Central memory CD4-positive, alpha-beta T cell (primary cell): ENCODE measurements at places on chromosomes 7 and 10.

GRCh38 chr10:120883071-120883470 is 31.9 kb downstream of the WDR11 start:
- DNase-seq = no peak

- DNase-seq = no peak
Measured at GRCh38 chr7:79241288-79242060, 212.0 kb downstream of the MAGI2 start.

GRCh38 chr7:45967591-45968157 is 46.6 kb upstream of the IGFBP3 start:
- no peak for DNase-seq

GRCh38 chr7:78529392-78529791 is 730.8 kb downstream of the PHTF2 start:
- DNase-seq = no peak

- no peak for DNase-seq
Measured at GRCh38 chr7:57412618-57413017, 37.4 kb upstream of the ZNF716 start.

GRCh38 chr10:29555091-29555745 is 79.6 kb downstream of the SVIL start:
- DNase-seq = no peak

DNA sequence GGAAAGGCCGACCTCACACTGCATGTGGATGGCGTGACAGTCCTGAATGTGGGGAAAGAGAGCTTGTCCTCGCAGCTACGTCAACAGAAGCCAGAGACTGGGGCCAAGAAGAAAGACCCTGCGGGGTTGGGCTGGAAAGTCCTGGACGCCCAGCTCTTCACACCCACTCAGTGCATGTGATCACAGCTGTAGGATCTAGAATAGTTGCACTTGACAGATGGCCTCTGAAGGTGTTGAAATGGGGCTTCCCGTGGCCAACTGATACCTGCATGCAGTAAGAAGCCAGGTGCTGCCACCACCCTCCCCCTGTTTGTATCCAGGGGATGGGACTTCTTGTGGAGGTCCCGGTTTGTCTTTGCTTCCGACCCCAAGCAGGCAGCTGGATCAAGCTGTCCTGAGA is 34.1 kb upstream of the OCM2 start:
- DNase-seq = no peak

- DNase-seq = no peak
Measured at GRCh38 chr10:3364768-3365480, 192.3 kb upstream of the PITRM1 start.

DNA sequence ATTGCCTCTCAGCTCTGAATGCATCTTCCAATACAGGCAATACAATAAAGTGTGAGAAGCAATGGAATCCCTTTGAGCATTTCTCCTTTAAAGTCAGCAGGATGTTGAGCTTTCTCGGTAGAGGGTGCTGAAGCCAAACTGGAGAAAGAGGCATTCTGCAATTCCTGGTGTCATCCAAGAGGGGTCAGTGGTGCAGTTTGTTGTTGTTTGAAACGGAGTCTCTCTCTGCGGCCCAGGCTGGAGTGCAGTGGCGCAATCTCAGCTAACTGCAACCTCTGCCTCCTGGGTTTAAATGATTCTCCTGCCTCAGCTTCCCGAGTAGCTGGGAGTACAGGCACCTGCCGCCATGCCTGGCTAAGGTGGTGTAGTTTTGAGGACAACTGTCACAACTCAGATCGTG is 486.5 kb downstream of the CALN1 start:
- no peak for DNase-seq

DNA sequence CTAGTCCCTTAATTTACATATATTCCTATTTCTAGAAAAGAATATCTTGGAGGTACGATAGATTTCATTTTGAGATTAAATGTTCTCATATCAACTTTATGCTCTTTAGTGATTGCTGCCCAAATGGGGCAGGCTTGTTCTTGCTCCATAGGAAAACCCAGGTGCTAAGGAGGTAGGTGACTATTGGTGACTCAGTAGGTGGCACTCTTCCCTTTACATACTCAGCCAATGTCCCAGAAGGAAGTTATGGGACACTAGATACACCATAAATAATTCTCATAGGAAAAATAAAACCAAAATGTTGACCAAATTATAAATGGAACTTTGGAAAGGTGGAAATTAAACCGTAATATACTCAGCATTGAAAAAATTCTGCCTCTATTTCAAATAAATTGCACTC is 4.0 kb downstream of the SKAP2 start:
- DNase-seq = no peak

DNA sequence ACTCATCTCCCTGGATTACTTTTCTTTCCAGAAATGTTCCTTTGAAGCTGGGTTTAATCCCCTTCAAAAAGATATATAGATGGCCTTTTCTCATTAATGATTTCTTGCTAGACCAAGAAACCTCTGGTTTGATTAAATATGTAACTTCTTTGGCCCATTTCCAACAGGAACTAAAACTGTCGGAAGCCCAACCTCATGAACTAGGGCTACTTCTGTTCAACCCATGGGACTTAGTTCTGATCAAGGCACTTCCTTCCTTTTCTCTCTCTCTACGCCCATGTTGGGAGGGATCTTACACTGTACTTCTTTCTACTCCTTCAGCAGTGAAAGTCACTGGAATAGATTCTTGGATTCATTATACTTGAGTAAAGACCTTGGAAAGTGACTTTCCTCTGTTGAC is 83.6 kb downstream of the TMEM106B start:
- DNase-seq = no peak

- DNase-seq = peak; percentile 46
Measured at GRCh38 chr7:129144095-129144833, at the start of gene TSPAN33. Gene TSPAN33 (plus strand): TSS chr7:129144707. CDS start chr7:129144981, 274 bp downstream.

- no peak for DNase-seq
Measured at GRCh38 chr10:23194966-23195845, 3.1 kb downstream of the PTF1A start.

GRCh38 chr10:101066146-101066895 is 4.5 kb downstream of the KAZALD1 start:
- DNase-seq = peak; percentile 32

DNA sequence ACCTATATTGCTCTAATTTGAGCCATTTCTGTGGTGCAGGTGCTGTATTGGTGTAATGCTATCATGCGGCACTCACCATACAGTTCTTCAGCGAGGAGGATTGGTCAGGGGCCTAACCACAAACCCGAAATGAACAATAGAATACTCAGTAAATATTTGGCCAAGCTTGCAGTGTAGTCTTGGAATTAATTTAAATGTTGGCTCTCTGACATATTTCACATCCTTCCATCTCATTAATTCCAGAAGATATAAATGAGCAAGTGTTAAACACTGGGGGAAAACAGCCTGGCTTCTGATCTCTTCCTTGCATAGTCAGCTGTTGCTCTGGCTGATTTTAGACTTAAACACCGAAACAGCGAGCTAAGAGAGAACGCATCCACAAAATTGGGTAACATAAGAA is 663.1 kb upstream of the GHITM start:
- no peak for DNase-seq

- DNase-seq = no peak
Measured at GRCh38 chr10:97762816-97763215, 9.0 kb downstream of the SFRP5 start.

DNA sequence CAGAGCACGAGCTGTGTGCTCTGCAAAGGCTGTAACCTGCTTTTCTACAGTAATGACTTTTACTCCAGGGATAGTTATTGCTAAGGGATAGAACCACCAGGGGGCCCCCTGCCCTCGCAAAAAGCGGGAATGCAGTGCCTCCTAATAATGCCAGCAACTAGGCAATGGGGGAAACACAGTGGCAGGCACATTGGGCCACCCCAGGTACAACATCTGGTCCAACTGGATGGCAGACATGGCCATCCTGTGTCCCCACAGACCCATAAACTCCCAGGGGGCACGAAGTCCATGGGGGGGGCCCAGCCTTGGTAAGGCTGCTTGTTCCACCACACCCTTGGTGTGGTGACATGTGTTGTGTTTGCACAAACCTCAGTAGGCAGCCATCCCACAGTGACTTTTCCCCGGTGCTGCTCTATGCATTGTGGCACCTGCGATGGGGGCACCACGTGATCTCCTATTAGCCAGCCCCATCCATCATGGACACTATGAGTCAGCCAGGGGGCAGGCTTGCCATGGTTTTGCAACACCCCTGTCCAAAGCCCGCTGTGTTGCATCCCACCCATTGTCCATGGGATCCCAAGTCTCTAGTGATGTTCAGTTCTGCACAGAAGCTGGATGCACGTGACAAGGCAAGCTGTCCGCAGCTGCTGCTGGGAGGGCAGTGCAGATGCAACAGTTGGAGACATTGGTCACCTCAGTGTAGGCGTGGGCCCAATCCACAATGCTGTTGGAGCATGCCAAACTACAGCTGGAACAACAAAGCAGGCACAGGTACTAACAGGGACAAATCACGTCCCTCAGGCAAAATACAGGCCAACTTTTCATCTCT is 84.0 kb downstream of the ANLN start:
- no peak for DNase-seq
